ENCODE measurements at places on chromosomes 5 and 9.

GRCh38 chr5:138975098-138975847, 100.1 kb upstream of the LRRTM2 start:
- no peak for DNase-seq

DNA sequence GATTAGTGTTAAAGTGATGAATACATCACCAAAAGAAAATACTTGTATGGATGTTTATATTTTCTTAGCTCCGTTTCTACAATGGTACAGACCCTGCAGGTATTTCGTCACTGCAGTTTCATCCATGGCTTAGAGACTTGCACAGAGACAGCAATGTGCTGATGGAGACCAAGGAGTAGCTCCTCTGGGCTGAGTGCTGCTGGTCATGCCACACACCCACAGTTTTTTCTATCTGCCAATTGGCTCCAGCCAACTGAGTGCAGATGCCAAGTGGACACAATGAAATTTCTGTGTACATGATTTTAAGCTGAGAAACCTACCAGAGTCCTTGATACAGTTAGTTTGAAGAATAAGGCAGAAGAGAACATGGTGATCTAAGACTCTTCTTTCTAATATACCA, 145.9 kb upstream of the ADCY2 start:
- no peak for DNase-seq

- DNase-seq: no peak
Measured at GRCh38 chr5:136766456-136766855, 401.1 kb upstream of the TRPC7 start.

- no peak for DNase-seq
Measured at GRCh38 chr9:132797861-132798659, 80.0 kb downstream of the AK8 start.

DNA sequence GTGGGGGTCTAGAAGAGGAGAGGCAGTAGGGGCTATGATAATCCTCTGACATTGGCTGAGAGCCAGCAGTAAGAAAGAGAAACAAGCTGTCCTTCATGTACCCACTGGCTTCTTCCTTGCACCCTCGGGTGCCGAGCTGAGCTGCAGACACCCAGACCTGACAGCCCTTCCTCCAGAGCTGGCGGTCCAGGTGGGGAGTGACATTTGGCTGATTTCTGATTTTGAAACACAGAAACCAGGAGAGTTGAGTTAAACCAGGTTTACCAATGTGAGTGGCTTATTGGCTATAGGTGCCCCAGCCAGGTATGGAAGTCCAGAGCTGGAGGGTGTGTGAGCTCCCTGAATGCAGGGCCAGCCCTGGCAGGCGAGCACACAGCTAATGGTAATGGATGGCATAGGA, 59.2 kb downstream of the GADD45G start:
- no peak for DNase-seq

- no peak for DNase-seq
Measured at GRCh38 chr5:108266242-108266641, 115.7 kb downstream of the FBXL17 start.

GRCh38 chr5:14859980-14860379, 11.6 kb downstream of the ANKH start:
- no peak for DNase-seq

DNA sequence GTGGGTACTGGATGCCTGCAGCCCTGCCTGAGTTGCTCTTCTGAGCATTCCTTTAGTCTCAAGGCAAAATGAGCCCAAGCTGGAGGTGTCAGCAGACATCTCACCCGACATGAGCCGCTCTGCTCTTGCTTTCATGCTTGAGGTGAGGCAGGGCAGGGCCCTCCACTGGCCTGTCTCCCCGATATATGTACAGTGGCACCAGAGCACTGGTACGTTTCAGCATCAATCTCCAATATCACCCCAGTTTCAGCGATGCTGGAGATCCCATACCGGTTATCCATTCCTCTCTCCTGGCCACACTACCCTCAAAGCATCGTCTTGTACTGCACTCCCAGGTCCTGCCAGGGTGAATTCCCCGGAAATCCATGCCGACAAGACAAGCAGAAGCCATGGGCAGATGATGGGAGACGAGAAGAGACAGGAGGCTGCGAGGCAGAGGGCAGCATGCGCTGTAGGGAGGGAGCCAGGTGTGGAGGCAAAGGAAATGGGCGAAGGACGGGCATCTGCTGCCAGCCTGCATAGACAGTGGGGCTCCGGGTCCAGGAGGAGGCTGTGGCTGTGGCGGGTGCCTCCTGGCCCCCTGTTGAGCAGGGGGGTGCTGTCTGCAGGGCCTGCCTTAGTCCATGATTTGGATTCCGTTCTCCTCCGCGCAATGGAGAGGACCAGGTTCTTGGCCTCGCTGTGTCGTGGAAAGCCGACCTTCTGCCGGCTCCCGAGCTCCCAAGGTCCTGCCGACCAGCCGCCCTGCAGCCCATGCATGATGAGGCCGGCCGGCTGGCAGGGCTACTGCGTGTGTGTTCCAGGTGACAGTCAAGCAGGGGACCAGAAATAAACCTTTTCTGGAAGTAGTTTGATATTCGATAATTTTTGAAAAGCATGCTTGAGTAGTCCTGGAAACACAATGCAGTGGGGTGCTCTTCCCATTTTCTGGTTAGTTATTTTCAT, 152.2 kb upstream of the IRX2 start:
- DNase-seq: no peak

Data from CMK (cell line).